ENCODE measurements at places on chromosomes 5 and 9.
A peak's percentile ranks its signal among the peaks of the same experiment; 100 is the strongest.

DNA sequence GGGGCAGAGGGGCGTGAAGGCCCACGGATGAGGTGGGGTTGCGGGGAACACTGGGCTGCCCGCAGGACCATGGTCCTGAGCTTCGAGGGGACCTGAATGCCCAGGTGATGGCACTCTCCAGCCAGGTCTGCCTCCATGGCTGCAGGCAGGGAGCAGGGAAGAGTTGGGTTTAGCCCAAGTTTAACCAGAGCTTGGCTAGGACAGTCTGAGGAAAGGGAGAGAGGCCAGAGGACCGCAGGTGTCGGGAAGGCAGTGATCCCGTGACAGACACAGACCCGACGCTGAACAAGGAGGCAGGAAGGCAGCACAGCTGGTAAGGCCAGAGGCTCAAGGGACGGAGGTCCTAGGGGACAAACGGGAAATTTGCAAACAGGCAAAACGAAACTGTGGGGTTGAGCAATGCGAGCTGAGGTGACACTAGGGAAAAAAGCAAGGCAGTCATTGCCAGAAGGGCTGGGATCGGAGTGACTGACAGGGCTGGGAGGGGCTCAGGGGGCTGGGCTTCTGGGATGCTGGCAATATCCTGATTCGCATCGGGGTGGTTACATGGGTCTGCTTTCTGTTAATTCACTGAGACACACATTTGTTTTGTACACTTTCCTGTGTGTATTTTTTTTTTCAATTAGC lies 25.0 kb downstream of the ARPC5L start:
- DNase-seq: no peak

DNA sequence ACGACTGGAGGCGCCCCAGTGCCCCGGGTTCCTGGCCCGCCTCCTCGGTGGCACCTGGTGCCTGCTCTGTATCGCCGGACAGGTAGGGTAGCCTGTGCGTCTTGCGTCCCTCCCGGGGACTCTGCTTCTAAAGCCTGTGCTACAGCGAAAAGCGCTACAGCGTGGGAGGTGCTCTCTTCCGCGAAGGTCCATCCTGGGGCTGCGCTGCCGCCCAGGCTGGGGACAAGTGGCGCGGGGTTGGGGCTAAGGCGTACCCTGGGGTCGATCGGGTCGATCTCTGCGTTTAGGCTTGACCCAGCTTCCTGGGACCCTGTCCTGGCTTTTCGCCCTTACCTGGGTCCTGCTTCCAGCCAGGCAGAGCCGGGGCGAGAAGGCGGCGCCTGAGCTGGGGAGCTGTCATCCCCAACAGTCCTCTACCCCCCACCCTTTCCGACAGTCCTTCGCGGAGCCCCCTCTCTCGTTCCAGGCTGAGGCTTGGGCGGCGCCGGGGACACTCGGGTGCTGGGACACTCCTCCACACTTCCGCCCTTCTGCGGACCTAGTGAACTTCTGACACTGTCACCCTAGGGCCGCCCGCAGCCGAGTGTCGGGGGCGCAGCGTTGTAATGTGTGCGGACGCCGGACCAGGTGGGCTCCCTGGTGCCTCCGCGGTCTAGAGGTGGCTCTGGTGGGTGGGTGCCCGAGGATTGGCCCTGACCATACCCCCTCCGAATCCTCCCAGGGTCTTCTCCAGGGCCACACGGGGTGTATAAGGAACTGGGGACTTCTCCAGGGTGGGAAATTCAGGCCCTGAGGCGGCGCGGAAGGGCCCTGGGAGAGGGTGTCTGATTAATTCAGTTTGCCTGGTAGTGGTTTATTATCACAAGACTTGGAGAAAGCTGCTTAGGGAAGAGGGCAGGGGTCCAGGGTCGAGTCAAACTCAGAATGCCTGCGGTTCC lies 328.2 kb downstream of the SH3GL2 start:
- no peak for DNase-seq

GRCh38 chr5:65987982-65988381 lies 61.6 kb downstream of the ERBIN start:
- DNase-seq: no peak

GRCh38 chr5:15160091-15160490 lies 288.5 kb upstream of the ANKH start:
- DNase-seq: no peak

DNA sequence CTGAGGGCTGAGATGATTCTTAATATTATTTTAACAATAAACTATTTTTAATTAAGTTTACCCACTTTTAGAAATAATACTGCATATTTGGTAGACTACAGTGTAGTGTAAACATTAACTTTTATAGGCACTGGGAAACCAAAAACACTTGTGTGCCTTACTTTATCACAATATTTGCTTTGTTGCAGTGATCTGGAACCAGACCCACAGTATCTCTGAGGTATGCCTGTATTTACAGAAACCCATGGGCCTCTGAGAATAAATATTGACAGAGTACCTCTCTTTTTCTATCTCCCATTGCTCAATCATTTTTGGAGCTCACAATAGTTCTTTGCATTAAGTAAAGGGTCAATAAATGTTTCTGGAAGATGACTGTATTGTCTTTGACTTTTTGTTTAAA lies 73.3 kb downstream of the SLCO4C1 start:
- no peak for DNase-seq

DNA sequence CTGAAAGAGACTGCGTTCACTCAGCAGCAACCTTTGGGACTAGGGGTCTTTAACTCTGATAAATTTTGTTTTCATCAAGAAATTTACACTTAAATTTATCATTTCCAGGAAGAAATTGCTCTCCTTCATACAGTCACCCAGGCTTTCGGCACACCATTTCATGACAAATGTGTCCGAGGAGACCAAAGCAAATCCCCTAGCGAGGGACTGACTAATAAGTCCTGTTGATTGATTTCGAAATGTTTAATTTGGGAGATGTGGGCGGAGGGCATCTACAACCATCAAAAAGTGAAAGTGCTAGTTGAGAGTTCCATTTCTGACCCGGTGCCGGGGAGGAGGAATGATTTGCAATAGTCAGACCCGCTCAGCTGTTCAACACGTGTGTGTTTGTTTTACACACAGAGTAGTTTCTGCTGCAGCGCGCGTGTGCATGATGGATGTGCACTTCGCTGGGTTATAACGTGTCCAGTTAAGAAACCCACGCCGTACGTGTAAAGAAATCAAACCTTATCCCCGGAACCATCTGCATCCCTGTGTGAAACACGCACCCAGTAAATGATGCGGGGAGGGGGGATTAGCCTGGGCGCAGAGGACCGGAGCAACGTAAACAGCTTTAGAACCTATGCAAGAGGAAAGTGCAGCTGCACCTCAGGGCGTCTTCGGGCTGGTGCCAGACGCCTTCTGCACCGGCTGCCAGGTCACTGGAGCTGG lies 845 bp upstream of the NR4A3 start:
- peak; percentile 71 for DNase-seq

DNA sequence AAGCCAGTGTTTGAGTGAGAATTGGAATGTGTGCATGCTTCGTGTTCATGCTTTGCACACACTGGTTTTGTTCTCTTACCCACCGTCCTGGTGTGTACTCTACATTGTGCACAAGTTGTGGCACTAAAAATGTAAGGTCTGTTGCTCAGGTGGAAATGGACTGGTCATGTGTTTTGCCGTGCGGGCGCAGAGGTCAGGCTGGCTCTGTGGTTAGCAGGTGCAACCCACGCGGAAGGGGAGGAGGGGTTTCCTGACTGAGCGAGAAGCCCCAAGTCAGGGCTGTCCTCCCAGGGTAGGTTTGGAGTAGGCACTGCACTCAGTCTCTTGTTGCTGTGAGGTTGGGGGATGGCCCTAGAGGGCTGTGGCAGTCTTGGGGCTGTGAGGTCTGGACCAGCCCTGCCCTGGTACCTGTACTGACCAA lies 86.6 kb downstream of the EHMT1 start:
- peak; percentile 45 for DNase-seq

DNA sequence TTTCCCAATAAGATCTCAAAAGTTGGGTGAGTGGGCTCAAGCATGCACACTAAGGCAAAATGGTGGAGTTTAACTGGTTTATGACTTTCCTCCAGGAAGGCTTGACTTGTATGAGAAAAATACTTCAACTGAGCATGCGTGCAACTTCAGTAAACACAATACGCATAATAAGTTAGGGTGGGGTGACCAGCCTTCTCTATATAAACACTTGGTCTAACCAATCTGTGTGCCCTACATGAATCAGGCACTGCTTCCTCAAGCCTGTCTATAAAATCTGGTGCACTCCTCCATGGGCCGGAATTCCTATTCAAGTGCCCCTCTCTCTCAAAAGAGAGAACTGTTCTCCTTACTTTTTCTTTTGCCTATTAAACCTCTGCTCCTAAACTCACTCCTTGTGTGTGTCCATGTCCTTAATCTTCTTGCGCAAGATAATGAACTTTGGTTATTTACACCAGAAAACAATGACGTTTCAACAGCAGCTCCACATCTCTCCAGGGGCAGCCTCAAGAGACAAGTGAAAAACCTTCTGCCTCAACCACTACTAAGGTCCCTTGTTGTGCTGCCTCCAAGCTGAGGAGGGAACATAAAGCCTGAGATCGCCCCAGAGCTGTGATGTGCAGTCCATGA lies 352.6 kb downstream of the CAAP1 start:
- no peak for DNase-seq

DNA sequence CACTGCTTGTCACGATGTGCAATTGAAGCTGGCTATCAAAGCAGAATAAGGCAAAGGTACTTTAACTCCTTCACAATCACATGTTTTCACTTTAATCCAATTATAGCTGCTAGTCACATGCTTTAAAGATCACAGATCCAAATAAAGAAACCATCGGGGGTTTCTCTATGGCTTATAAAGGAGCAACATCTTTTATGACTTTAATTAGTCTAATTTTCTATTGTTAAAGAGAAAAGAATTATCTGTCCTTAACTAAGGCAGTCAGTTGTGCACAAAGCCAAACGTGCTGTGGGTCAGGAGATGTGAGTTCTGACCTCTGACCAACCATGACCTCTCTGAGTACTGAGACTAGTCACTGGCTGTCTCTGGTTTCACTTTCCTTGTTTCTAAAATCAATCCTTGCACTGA lies 561.1 kb downstream of the RAB3C start:
- DNase-seq: no peak

GRCh38 chr9:5582835-5583195 lies 46.1 kb upstream of the RIC1 start:
- peak; percentile 55 for DNase-seq

- DNase-seq: no peak
Measured at GRCh38 chr9:68947842-68948569, 65.9 kb downstream of the PRKACG start.

- no peak for DNase-seq
Measured at GRCh38 chr5:143583409-143583808, 179.9 kb upstream of the NR3C1 start.

- DNase-seq: no peak
Measured at GRCh38 chr9:137083394-137084004, 3.3 kb upstream of the MAN1B1 start.

- DNase-seq: no peak
Measured at GRCh38 chr5:38117784-38118479, 140.4 kb upstream of the EGFLAM start.

DNA sequence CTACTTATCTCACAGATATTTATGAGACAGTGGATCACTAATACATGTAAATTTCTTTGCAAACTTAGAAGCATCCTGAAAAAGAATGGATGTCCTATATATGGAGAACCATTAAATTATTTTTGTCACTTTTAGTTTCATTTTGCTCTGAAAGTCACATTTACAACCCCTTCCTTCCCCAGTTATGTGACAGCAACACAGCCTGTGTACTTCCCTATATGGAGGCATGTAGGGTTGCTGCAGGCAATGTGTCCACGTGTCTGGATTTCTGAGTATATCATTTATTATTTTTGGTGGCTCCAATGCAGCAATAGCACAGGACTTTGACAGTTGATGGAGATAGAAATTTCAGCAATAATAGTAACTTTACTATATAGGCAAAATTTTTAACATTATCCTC lies 156.4 kb downstream of the ST8SIA4 start:
- peak; percentile 27 for DNase-seq

DNA sequence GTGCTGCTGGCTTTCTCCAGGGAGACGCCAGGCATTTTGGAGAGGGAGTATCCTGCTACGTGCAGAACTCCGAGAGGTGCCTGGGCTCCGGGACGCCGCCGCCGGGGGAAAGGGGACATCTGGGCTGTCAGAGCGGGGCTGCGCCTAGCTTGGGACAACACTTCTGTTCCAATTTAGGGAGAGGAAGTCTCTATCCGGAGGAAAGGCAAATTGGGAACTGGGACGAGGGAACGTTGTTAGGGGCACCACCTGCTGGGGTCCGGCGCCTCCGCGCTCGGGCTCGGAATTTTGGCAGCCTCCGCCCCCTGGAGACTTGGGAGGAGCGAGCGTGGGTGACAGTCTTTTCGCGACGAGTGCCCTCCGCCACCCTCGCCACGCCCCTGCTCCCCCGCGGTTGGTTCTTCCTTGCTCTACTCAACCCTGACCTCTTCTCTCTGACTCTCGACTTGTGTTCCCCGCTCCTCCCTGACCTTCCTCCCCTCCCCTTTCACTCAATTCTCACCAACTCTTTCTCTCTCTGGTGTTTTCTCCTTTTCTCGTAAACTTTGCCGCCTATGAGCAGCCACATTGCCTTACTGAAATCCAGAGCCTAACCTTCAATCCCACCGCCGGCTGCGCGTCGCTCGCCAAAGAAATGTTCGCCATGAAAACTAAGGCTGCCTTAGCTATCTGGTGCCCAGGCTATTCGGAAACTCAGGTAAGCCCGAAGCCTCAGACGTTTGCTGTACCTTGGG lies 1.6 kb downstream of the TSLP start:
- DNase-seq: peak; percentile 35

DNA sequence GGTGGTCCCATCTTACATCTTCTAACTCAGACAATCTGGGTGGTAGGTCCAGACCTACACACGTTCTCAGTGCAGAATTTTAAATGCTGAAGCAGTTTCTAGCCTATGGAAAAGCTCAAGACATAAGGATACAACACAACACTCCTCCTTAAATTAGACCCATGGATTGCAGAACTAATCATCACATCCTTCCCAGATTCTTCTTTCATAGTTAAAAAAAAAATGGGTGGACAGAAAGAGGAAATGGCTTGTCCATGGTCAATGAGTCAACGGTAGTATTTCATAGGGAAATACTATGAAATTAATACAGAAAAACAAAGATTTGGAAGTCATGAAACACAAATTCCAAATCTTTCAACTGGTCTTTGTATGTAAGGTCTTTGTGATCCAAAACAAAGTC lies 106.9 kb downstream of the PAPPA start:
- DNase-seq: no peak

DNA sequence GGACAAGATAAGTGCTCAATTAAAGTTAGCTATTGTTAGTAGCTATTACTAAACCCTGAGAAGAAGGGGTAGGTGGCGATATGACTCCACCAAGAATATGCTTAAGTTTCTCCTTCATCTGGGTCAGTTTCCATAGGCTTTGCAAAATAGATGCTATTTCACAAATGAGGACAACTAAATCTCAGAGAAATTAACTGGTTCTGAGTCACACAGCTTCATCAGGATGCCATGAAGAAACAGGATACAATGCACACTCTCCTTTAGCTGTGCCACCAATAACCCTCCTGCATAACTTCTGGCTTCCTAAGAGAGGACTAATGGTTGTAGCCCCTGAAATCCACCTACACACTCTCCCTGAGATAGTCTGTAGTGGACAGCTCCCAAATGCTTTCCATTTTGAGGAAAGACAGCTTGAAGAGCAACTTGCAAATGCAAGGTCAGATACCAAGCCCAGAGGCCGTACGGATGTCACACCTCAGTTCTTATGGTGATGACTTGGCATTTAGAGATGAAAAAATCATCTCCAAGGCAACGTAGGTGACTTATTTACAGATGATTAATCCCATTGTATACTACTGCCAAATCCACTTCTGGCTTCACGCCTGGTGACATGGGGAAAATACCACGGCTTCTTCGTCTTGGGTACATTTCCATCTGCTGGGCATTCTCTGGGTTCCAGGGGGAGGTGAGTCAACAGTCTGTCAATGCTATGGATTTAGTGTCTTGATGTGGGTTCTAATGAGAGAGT lies 251.4 kb upstream of the IL12B start:
- DNase-seq: no peak

Measured in CD4-positive, alpha-beta T cell treated with Interleukin-15 for 1 hour (primary cell).